ENCODE measurements at places on chromosomes 1 and 21.

DNA sequence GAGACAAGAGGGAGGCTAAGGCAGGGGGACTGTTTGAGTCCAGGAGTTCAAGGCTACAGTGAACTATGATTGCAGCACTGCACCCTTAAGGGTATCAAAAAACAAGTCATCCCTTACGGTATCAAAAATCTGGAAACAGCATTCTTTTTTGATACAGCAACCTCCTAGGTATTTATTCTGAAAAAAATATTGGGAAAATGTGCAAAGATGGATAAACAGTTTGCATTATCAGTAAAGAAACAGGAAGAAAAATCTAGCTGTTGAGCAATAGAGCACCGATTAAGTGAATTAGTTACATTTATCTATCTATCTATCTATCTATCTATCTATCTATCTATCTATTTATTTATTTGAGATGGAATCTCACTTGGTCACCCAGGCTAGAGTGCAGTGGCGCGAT, 56.7 kb upstream of the SCAF4 start:
- H3K27me3 ChIP-seq = no peaks in the 10 kb centered on the region
- H3K4me3 ChIP-seq = no peak overlapping the region
- no peak overlapping the region for H3K27ac ChIP-seq
- H3K4me1 ChIP-seq = no peaks in the 10 kb centered on the region
- H3K36me3 ChIP-seq = no peaks in the 10 kb centered on the region
- no peak for DNase-seq

- H3K27me3 ChIP-seq = peaks cover 13% of the 10 kb centered on the region
- no peak overlapping the region for H3K27ac ChIP-seq
- peak overlapping the region; percentile 59 for H3K4me3 ChIP-seq
- DNase-seq = no peak
These were observed 720 bp downstream of the SUSD4 start for GRCh38 chr1:223363057-223363855.

GRCh38 chr1:71733121-71733520, 549.2 kb downstream of the NEGR1 start:
- H3K27me3 ChIP-seq = no peaks in the 10 kb centered on the region
- no peak for DNase-seq
- H3K27ac ChIP-seq = no peak overlapping the region
- no peaks in the 10 kb centered on the region for H3K36me3 ChIP-seq
- H3K4me3 ChIP-seq = no peak overlapping the region
- no peaks in the 10 kb centered on the region for H3K4me1 ChIP-seq

DNA sequence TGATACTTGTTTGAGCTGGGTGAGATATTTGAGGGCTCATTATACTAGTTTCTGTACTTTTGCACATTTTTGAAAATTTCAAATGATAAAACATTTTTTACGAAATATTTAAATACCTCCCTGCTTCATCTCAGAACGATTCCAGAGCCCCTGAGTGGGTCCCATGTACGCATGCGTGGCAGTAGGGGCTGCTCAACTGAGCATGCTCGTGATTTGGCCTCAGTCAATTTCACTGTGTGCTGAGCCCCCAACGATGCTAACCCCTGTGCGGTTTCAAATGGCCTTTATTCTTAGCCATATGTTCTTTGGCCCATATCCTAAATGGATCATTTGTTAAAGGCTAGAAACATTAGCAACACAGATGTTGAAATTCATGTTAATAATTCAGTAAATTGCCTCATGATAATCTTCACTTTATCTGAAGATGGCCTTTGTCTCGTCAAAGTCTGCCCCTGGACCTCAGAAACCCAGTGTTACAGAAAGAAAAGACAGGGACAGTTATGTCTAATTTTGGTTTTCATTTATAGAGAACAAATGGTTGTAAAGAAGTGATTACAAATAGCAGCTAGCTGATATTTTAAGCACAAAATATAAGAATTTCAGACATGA, 108.2 kb downstream of the MRPS6 start:
- DNase-seq = no peak
- no peak overlapping the region for H3K4me3 ChIP-seq
- H3K36me3 ChIP-seq = no peaks in the 10 kb centered on the region

DNA sequence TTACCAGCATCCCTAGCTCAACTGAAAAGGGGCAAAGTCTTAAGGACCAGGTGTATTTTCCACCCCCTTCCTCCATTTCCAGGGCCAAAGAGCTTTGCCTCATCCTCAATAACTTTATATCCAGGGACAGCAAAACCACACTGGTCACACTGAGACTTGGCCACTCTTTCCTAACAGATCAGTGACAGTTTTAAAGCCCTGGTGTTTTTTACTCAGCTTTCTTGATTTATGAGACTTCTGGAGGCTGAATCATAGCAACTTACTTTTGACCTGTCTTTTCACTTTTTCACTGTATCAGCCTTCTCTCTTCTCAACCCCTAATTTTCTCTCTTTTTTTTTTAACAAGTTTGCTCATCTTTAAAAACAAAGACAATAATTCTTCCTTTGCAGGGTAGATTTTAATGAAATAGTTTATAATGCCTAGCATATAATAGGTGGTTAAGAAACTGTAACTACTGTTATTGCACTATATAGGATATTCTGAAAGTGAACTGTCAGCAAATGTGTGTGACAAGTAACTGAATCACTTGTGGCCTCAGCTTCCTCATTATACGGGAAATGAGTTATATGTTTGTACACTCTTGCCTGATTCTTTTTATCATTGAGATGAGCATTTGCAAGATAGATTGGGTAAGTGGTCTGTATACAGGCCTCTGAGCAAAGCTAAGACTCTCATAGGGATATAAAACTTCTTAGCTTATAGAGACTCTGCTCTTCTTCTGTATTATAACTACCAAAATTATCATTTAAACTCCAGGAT, 19.7 kb upstream of the DYNLT5 start:
- DNase-seq = no peak
- peak overlapping the region; percentile 52 for H3K27ac ChIP-seq
- no peaks in the 10 kb centered on the region for H3K27me3 ChIP-seq
- no peak overlapping the region for H3K4me3 ChIP-seq
- H3K4me1 ChIP-seq = no peaks in the 10 kb centered on the region

DNA sequence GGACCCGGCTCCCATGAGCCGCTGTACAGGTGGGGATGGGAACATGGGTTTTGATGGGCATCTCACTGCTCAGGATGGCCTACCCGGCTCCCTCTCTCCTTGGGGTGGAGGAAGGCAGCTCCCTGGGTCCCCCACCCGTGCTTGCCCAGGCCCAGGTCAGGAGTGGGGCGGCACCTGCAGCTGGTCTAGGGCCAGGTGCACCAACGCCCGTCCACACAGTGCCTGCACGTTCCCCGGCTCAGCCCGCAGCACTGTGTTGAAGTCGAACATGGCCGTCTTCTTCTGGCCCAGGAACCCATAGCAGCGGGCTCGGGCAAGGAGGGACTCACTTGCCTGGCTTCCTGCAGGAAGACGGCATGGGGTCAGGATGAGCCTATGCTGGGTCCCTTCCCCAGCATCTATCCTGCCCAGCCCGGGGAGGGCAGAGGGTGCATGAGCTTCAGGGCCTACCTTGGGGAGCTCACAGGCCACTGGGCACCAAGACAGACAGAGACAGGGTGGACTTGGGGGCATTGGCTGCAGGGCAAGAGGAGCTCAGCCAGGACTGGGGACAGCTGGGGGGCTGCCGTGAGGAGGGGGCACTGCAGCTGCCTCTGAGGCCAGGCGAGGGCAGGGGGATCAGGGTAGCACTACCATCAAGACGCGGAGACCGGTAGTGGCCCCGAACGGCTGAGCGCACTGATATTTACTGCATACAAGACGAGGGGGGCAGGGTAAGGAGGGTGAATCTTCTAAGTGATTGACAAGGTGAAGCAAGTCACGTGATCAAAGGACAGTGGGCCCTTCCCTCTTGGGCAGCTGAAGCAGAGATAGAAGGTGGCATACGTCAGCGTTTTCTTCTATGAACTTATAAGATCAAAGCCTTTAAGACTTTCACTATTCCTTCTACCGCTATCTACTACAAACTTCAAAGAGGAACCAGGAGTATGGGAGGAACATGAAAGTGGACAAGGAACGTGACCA, 17.8 kb downstream of the TTC34 start:
- H3K4me3 ChIP-seq = no peak overlapping the region
- peak; percentile 52 for DNase-seq
- H3K4me1 ChIP-seq = no peaks in the 10 kb centered on the region
- no peaks in the 10 kb centered on the region for H3K27me3 ChIP-seq

DNA sequence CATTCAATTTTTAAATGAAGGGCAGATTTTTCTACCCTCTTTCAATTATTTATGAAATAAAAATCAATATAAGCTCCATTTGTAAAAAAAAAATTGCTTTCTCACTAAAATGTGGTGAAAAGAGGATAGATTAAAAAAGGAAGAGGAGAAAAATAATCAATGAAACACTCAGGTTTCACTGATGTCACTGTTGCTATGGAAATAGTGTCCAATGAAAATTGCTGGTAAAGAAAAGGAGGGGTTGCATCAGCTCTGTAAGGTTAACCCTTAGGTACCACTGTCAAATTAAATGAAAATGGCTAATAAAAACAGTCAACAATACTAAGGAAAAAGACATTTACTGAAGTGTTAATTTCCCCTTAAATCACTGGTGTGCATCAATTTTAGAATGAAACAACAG, 91.6 kb upstream of the TTC39A start:
- no peak overlapping the region for H3K4me3 ChIP-seq
- no peaks in the 10 kb centered on the region for H3K27me3 ChIP-seq
- H3K4me1 ChIP-seq = peaks cover 12% of the 10 kb centered on the region
- H3K27ac ChIP-seq = no peak overlapping the region

DNA sequence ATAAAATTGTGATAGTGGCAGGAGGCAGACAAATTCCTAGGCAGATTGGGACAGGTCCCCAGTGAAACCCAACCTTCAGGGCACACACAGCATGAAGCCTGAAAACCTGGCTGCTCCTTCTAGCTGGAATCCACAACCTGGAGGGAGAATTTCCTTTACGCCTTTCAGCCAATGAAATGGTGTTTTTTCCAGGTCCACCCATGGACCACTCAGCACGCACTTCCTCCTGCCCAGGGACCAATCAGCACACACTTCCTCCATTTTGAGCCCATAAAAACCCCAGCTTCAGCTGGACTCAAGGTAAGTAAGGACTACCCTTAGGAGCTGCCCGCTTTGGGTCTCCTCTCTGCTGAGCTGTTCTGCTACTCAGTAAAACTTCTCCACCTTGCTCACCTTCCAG, 120.1 kb downstream of the AKT3 start:
- H3K4me3 ChIP-seq = no peak overlapping the region
- DNase-seq = no peak
- H3K27me3 ChIP-seq = no peaks in the 10 kb centered on the region
- H3K4me1 ChIP-seq = peaks cover 12% of the 10 kb centered on the region
- no peaks in the 10 kb centered on the region for H3K36me3 ChIP-seq

DNA sequence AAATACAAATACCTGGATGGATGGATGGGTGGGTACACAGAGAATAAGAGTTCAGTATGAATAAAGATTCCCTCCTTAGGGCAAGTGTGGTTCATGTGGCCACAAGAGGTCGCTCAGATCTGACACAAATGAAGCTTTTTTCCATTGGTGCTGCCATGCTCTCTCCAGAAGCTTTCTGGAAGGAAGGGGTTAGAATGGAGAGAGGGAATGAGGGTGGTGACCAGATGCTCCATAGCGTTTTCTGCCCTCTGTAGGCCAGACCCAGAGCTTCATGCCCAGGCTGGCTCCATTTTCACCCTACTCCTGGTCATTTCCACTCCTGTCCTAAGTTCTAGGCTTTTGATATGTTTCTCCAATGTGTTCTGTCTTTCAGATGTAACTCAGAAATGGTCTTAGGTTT, 3.3 kb upstream of the FCRL6 start:
- H3K4me1 ChIP-seq = no peaks in the 10 kb centered on the region
- no peak overlapping the region for H3K4me3 ChIP-seq
- no peak for DNase-seq
- H3K27ac ChIP-seq = no peak overlapping the region
- H3K27me3 ChIP-seq = no peaks in the 10 kb centered on the region
- no peaks in the 10 kb centered on the region for H3K36me3 ChIP-seq

GRCh38 chr21:16418226-16418625, 688.4 kb downstream of the USP25 start:
- H3K36me3 ChIP-seq = no peaks in the 10 kb centered on the region
- no peak for DNase-seq
- H3K4me1 ChIP-seq = no peaks in the 10 kb centered on the region
- no peak overlapping the region for H3K4me3 ChIP-seq
- no peak overlapping the region for H3K27ac ChIP-seq
- H3K27me3 ChIP-seq = no peaks in the 10 kb centered on the region

DNA sequence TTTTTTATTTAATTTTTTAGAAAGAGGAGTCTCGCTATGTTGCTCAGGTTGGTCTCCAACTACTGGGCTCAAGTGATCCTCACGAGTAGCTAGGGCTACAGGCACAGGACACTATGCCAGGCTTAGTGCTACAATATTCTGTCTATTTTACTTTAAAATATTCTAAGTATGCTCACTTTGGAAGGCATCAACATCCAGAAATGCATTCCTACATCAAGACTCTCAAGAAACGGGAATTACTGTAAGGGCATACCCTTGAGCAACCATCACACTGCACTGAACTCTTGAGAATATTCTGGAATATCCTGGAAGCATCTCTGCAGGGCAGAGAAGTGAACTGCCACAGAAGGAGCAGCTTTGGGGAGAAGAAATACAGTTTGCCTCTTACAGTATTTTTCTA, 565 bp upstream of the DMRTB1 start:
- no peaks in the 10 kb centered on the region for H3K36me3 ChIP-seq
- no peaks in the 10 kb centered on the region for H3K27me3 ChIP-seq
- H3K27ac ChIP-seq = no peak overlapping the region
- no peak overlapping the region for H3K4me3 ChIP-seq
- DNase-seq = no peak
- no peaks in the 10 kb centered on the region for H3K4me1 ChIP-seq

Data from upper lobe of left lung (tissue), 6 donors.